ENCODE measurements at places on chromosomes 5 and 9. TPM values are rescaled to one million over a fixed set of nuclear protein-coding genes. Genes with fewer than 3 reads are reported as not detected.

The AGXT2 gene
- not detected for total RNA-seq

The KCNMB1 gene
- total RNA-seq, result not detected

The NRG2 gene
- total RNA-seq, result 0.07 TPM

The PPP2R2B gene
- total RNA-seq, result 0.12 TPM

The DBH gene
- not detected for total RNA-seq

The ECM2 gene
- not detected for total RNA-seq

DNA sequence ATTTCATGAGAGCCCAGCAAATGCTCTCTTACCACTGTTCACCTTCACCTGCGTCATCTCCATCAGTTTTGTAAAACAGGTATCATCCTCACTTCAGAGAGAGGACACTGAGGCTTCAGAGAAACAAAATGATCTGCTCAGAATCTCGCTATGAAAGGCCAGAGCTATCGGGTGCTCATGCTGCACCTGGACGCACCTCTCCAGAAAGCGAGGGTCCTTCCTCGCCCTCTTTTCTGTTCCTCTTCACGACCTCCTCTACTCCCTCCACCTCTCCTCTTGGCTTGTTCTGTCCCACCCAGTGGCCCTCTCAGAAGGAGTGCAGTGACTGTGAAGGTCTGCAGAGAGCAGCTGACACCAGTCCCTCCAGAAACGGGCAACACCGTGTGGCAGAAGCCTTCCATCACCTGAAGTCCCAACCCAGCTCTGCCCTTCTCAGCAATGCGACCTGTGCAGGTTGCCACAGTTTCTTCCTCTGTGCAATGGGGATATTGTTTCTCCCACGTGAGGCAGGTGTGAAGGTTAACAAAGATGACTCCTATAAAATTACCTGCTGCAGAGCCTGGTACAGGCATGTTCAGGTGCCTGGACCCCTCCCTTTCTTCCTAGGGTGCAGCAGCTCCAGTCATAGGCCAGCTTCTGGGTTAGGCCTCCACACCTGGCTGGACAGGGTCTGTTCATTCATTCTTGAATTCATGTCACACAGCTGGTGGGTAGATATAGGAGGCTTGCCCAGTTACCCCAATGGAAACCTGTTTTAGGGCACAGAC, 45.3 kb upstream of the ANGPTL2 start:
- H3K27ac ChIP-seq, result no peak overlapping the region
- H3K27me3 ChIP-seq, result peaks cover 2% of the 10 kb centered on the region
- H3K36me3 ChIP-seq, result no peaks in the 10 kb centered on the region
- no peak overlapping the region for H3K4me3 ChIP-seq

GRCh38 chr9:12696931-12697622, 3.9 kb downstream of the TYRP1 start:
- H3K27ac ChIP-seq, result no peak overlapping the region
- no peak overlapping the region for H3K4me3 ChIP-seq
- no peak for DNase-seq
- H3K4me1 ChIP-seq, result no peaks in the 10 kb centered on the region
- no peaks in the 10 kb centered on the region for H3K27me3 ChIP-seq

GRCh38 chr5:83993803-83994202, 273.1 kb upstream of the HAPLN1 start:
- H3K27ac ChIP-seq, result no peak overlapping the region
- DNase-seq, result no peak
- H3K4me1 ChIP-seq, result no peaks in the 10 kb centered on the region
- no peaks in the 10 kb centered on the region for H3K27me3 ChIP-seq

DNA sequence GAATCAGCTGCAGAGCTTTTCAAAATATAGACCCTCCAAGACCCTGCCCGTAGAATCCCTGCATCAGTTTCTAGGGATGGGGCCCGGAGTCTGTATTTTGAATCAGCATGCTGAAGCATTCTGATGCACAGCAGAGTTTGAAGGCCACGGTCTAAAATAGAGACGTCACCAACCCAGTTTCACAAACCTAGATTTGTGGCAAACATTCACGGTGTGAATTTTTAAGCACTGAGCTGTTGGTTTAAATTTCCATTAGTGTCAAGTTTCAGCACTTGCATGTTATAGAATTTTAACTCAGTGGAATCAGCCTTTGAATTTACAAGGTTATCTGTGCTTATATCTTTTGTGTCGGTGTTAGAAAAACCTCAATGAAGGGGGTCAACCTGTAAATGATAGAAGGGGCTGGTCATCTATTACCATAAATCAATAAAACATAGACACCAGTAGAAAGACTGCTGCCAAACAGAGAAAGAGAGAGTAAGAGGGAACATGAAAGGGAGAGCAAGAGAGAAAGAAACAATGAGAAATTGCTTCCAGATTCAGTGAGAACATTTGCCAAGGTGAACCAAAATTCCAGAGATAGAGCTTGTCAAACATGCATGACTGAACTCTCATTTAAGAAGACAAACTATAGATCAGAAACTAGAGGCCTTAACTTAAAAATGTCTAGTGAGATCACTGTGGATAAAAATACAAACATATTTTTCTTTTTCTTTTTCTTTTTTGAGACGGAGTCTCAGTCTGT, 414.9 kb downstream of the ZSWIM6 start:
- H3K27me3 ChIP-seq, result no peaks in the 10 kb centered on the region
- H3K27ac ChIP-seq, result no peak overlapping the region
- DNase-seq, result no peak

GRCh38 chr5:60350794-60351193, 349.2 kb downstream of the DEPDC1B start:
- DNase-seq, result no peak
- H3K36me3 ChIP-seq, result no peaks in the 10 kb centered on the region
- H3K4me1 ChIP-seq, result no peaks in the 10 kb centered on the region
- H3K27ac ChIP-seq, result no peak overlapping the region
- H3K27me3 ChIP-seq, result no peaks in the 10 kb centered on the region
